GOT3 (cell line): ENCODE measurements at places on chromosomes 11 and 22.

DNA sequence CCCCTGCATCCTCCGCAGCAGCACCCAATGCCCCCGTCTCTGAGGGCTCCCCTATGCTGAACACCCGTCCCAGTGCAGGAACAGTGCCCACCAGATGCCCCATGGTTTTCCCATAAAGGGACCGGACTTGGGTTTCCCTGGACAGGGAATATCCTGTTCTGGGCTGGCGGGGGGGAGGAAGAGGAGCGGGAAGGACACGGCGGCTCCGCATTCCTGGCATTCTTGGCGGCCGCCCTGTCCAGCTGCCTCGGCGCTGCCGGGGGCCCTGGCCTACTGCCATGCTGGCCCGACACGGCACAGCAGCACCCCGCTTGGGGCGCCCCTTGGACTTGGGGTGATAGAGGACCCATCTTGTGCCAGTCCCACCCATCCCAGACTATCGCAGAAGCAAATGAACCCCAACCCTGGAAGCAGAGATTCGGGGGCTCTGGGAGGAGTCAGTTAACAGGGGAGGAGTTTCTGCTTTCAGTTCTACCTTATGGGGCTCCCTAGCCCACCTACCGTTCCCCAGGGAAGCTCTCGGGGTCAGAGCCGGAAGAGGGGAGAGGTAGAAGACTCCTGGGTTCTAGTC, 23.7 kb upstream of the CBX7 start:
- DNase-seq, result no peak

- no peak for DNase-seq
These were observed 20.1 kb downstream of the TSSC4 start for GRCh38 chr11:2420502-2421225.

DNA sequence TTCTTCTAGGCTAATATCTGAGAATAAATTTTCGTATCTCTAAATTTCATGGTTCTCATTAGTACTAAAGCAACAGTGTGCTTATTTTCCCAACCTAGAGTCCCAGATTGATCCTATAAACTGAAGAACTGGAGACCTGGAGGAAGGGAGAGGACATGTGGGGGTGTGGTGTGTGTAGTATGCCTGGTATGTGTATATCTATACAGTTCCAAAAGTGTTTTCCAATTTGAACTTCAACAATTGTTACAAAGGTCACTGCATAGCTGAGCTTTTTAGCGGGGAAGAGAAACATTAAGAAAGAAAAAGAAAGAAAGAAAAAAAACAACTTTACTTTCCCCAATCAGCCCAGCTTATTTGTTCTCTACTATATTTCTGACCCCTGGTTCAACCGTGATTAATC, 152.1 kb downstream of the SOX6 start:
- no peak for DNase-seq

DNA sequence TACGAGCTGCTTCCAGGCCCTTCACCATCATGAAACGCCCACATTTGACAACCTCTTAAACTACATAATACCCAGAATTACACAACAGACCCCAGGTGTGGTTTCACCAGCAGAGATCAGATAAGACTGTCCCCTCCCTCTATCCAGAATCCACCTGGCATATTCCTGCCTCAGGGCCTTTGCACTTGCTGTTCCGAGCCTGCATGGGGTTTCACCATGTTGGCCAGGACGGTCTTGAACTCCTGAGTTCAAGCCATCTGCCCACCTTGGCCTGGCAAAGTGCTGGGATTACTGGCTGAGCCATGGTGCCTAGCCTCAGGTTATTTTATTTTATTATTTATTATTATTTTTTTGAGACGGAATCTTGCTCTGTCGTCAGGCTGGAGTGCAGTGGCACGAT, 73.4 kb downstream of the FBXO7 start:
- no peak for DNase-seq

- DNase-seq, result no peak
These were observed 905.5 kb upstream of the RAG2 start for GRCh38 chr11:37503411-37504059.

DNA sequence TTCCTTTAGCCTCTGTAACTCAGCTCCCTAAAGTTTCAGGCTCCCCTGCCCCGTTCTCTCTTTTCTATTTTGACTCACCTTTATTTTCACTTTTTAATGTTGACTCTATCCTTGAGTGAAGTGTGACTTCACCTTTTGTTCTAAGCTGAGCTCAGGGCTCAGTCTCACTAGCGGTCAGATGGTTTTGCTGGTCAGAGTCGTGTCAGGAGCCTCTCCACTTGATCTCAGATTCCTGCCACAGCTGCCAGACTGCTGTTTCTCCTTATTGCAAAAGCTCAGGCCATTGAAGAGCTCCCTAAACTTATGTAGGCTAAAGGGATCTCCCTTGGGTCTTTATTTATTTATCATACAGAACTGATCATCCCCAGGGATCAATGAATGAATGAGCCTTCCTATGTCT, 13.7 kb upstream of the POU2AF2 start:
- no peak for DNase-seq
